ENCODE measurements at places on chromosomes 3 and 15.

DNA sequence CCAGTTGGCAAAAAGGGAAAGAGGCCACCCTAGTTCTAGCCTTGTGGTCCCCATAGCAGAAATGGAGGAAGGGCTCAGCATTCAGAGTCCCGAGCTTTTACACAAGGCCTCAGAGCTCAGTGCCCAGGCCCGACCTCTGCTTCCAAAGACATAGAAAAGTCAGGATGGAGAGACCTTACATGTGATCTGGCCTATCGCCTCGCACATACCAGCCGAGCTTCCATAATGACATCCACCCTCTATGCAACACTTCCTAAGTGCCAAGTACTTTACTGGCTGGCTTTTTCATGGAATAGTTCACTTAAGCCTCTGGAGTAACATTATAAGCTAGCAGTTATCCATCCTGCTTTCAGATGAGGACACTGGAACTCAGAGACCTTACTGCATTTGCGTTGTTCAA, 275.9 kb downstream of the FAM43A start:
- no peak for DNase-seq

DNA sequence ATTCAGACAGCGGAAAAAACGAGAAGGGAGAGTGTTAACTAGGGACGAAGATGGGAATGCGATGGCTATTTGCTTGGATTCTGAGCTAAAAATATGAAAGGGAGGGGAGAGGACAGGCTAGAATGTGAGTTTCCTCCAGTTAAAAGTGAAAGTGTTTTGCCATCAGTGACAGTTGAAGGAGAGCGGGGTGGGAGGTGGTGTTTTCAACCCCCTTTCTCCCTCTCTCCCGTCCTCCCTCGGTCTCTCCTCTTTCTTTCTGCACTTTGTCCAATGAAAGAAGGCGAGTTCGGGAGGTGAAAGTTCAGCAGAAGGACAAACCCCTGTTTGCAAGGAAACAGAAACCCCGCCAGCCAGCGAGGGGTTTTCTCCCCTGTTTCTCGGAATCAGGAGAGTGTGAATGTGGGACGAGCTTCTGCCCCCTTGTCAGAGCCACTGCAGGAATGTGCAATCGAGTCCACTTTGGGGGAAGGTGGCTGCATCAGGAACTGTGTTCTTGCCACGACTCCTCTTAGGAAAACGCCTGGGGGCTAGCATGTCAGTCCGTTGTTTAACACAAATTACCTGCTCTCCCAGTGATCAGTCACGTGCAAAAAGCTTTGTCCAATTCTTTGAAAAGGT, 975 bp upstream of the FOXP1 start:
- no peak for DNase-seq

GRCh38 chr3:94794563-94794962, 731.7 kb downstream of the NSUN3 start:
- DNase-seq = no peak

DNA sequence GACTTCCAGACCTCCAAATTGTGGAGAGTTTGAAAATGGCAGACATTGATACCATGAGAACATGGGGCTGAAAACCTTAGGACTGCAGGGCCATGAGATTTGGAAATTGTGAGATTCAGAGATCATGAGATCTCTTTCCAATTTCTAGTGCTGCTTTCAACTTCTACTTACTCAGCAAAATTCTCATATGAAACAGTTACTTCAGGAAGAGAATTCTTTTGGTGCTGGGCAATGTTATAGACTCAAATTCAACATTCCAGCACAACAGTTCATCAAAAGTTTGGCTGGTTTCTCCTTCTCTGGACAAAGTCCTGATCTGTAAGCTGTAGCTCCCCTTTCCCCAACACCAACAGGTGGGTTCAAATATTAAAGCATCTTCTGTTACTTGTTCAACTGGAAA, 506.9 kb upstream of the NECTIN3 start:
- no peak for DNase-seq

GRCh38 chr3:104856741-104857140, 510.0 kb upstream of the ALCAM start:
- DNase-seq = no peak

- no peak for DNase-seq
Observed at GRCh38 chr15:93477188-93477587, 388.2 kb upstream of the RGMA start.

- DNase-seq = no peak
Observed at GRCh38 chr3:70832834-70833205, 520.4 kb upstream of the MDFIC2 start.

- DNase-seq = no peak
Observed at GRCh38 chr15:65655457-65655856, 33.7 kb downstream of the SLC24A1 start.

DNA sequence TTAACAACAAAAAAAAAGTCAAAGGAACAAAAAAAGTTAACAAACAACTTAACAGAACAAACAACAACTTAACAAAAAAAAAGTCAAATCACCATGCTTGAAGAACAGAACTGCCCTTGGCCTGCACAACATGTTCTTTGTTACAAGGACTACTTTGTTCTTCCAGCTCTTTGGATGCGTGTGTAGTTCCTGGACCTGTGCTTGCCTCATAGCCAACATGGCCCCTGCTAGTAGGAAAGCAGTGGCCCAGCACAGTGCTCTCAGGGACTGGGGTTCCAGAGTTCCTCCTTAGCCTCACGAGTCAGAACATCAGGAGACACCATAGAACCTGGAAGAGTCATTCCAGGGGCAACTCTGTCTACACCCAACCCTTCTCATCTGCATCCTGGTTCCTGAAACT, 10.9 kb upstream of the STRIT1 start:
- DNase-seq = no peak

GRCh38 chr15:101526442-101526841, 36.9 kb upstream of the PCSK6 start:
- no peak for DNase-seq

- no peak for DNase-seq
Observed at GRCh38 chr15:93028632-93029213, 60.3 kb downstream of the RGMA start.

DNA sequence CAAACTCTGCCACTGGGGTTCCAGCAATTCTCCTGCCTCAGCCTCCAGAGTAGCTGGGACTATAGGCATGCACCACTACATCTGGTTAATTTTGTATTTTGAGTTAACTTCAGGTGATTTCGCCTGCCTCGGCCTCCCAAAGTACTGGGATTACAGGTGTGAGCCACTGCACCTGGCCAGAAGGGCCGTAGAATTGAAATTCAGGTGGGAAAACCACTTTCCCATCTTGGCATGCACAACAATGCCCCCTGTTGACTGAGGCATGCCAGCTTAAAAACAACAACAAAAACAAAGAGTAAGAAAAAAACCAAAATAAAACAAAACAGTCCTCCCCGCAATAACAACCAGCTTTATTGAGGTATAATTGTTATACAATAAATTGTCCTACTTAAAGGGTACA, 32.6 kb upstream of the RAB11A start:
- DNase-seq = no peak

DNA sequence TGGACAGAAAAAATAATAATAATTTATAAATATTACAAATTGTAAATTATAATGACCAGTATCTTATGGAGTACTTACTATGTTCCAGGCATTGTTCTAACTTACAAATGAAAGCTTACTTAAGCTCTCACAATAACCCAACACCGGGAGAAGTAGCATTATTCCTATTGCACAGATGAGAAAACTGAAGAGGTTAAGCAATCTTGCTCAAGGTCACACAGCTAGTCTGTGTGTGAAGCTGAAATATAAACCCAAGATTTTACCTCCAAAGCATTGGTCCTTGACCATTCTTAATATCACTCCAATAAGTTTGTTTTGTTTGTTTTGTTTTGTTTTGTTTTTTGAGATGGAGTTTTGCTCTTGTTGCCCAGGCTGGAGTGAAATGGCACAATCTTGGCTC, 43.1 kb downstream of the GBE1 start:
- no peak for DNase-seq

DNA sequence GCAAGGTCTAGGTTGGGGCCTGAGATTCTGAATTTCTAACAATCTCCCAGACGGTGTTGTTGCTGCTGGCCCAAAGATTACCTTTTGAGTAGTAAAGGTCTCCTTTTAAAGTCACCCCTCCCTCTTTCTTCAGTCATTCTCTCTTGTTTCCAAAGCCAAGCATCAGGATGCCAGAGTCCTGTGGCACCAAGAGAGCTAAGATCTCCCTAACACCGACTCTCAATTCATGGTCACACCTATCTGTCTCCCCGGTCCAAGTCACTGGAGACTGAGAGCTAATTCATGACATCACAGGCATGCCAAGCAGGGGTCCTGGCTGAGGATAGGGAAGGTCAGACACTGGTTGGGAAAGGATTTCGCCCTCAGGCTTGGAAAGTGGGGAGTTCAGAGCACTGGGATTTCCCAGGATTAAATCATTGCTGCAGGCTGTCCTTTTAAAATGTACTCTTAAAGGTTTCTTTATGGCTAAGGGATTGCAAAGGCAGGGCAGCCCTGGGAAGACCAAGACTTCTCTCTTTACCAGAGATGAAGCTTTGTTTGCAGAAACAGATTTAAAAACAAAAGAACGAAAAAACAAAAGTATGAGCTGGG, 7.3 kb downstream of the SHOX2 start:
- no peak for DNase-seq

DNA sequence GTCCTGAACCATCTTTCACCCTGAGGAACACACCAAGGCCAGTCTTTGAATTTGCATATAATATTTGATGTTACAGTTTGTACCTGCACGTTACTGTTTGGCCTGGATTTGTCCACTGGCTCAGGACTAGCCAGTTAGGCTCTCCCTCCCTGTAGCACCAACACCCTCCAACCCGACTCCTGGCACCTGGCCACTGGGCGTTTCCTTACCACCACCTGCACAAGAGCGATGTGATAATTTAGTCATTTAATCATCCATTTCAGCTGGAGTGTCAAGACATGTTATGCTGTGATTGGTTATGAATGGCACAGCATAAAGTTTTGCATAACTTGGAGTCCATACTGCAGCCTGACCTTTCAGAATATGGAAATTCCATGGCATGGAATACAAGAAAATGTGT, 242.4 kb downstream of the KCNMB2 start:
- DNase-seq = no peak

- no peak for DNase-seq
Observed at GRCh38 chr15:38696109-38696727, 131.6 kb upstream of the RASGRP1 start.

GRCh38 chr3:197541756-197542539, 13.8 kb downstream of the BDH1 start:
- DNase-seq = no peak

GRCh38 chr3:69742391-69742790, 3.1 kb downstream of the MITF start:
- DNase-seq = no peak

DNA sequence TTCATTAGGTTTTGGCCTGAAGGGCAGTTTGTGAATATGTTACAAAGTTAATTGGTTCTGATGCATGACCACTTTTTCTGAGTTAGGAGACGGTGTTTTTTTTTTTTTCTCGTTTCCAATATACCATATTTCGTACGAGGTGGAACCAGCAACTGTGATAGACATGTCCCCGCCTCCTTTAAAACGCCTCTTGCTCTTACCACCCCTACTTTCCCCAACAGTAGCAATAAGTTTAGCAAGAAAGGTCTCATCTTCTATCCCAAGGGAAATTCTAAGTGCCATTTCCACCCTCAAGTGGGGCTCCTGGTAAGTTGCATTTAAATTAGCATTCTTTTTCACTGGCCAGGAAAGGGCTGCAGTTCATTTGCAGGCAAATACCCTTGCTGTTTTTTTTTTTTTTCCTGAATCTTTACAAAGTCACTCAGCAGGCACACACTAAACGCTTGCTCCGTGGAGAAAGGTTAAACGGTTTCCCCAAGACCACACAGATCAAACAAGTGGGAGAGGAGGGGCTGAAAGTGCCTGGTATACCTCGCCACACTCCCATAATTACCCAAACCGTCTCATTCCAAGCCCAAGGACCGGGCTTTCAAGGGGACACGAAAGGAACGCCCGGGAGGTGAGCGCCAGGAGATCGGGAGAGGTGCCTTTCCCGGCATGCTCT, 39.5 kb upstream of the MGA start:
- no peak for DNase-seq

DNA sequence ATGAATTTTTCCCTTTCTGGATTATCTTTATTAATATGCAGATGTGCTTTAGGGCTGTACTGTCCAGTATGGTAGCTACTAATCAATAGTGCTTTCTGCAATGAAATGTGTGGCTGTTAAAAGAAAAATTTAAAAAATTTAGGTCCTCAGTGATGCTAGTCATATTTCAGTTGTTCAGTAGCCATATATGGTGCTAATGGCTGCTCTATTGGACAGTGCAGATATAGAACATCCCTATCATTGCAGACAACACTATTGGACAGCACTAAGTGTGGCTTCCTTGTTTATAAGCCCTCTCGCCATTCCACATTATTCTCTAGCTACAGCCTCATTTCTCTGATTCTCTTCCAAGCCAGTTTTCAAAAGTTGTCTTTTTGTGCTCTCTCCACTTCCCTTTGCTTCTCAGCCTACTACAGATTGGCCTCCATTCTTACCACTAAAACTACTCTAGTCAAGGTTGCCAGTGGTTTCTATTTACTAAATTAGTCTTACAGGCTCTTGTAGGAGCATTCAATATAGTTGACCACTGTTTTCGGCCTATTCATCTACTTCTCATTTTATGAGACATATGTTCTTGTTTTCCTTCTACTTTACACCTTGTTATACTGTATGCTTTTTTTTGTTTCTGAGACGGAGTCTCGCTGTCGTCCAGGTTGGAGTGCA, 9.5 kb downstream of the MAPK6 start:
- no peak for DNase-seq

GRCh38 chr3:149321640-149322039, 11.8 kb downstream of the TM4SF18 start:
- no peak for DNase-seq

GRCh38 chr3:37819591-37819990, 42.1 kb upstream of the CTDSPL start:
- DNase-seq = no peak

- no peak for DNase-seq
Observed at GRCh38 chr3:15040844-15041243, 24.3 kb downstream of the MRPS25 start.

DNA sequence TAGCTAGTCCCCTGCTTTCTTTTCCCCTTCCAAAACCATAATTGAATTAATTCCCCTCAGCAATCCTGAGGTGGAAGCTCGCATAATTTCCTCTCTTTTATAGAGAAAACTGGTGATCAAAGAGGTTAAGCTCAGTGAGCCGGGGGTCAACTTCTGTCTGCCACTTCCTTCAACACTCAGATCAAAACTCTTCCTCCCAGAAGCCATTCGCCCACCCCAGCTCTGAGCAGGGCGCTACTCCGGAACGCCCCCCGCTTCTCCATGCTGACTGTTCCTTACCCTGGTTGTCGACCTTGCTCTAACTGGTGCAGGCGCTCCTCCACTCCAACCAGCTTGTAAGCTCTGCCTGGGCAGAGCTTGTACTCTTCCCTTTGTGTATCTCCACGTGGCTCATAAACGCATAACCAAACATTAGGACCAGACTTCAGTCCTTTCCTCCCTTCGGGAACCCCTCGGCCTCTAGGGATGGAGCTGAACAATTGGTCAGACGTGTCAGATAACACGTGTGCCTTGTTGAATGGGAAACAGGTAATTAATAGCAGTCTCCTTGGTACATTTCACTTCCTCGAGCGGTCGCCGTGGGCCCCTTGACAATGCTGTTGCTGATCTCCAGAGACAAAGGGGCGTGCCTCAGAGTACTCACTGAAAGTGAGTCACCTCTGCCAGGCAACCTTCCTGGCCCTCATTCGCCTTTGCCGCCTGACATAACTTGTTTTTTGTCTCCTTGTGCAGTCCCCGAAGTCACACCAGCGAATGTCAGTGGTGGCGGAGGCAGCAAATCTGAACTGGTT, 71.8 kb downstream of the IL5RA start:
- no peak for DNase-seq

- no peak for DNase-seq
Observed at GRCh38 chr3:50961386-50961785, 286.7 kb downstream of the DOCK3 start.

- DNase-seq = peak; percentile 22
Observed at GRCh38 chr3:113912552-113913236, 35.1 kb upstream of the ZDHHC23 start.
